ENCODE measurements at places on chromosomes 3 and 15.

GRCh38 chr3:150128126-150128525, 157.4 kb upstream of the PFN2 start:
- no peak for DNase-seq

DNA sequence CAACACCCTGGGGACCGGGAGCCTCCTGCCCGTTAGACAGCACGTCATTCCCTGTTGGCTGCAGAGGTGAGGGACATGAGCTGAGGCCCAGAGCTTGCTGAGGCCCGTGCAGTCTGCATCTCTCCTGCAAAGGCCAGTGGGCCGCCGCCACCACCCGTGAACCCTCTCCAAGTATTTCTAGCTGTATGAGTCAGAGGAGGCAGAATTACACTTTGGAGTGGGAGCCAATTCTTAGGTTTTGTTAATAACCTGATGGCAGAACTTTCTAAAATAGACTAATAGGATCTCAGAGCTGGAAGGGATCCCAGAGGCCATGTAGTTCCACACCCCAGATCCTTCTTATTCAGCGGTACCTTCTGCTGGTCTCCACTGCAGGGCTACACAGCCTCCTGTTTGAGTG, 335.2 kb upstream of the CTDSPL start:
- peak; percentile 76 for DNase-seq

- no peak for DNase-seq
These were observed 16.8 kb downstream of the ARMC8 start for GRCh38 chr3:138203938-138204337.

DNA sequence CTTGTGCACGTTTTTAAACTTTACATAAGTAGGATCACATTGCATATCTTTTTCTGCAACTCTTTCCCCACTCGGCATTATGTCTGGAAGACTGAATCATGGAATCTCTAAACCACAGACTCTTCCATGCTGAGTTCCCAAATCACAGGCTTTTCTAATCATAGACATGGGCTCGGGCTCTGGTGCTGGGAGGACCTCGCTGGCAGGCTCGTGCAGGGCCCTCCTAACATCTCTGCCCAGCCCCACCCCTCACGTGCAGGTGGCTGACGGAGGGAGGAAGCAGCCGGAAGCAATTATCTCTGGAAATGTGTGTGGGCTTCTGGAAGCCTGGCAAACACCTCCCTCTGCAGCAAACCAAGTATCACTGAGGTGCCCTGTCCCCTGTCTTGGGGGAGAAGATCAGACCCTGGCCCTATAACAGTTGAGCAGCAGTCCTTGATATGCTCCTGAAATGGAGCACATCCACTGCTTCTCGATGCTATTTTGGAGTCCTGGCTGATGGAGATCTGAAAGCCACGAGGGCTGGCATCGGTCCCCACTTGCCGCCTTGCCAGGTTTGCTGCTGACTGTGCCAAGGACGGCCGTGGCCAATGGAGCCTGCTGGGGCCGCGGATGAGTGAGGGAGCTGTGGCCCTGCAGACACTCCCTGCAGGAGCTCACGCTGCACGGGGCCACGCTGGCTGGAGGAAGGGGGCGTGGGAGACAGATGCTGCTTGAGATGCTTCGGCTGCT, 4.4 kb upstream of the IQSEC1 start:
- DNase-seq: no peak

DNA sequence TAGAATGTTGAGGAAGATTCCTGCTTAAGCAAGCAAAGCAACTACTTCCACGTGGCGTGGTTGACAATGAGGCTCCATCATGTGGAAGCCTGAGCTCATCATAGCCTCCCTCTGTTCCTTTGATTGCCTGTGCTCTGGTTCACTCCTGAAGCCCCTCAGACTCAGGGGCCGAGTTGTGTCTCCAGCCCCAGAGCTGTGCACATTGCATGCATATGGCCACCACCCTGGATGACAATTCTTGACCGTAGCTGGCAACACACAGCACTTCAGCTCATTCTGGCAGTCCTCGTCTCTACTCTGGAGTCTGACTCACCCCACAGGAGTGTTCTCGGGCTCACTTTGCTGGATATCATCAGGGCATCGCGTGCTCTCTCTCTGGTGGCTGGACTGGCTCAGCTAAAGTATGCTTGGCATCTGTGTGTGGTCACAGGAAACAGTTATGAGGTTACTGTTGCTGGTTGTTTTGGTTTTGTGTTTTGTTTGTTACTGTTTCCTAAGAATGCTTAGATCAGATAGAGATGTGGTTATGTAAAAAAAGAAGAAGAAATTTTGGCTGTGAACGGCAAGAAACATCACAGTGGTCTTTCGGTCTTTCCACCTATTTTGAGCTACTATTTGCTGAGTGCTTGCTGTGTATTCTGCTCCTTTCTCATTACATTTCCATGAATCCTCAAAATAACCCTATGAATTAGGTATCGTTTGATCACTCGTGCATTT, 41.6 kb upstream of the MRPS22 start:
- no peak for DNase-seq

GRCh38 chr3:78562328-78562727, 1205.5 kb downstream of the ROBO1 start:
- no peak for DNase-seq

GRCh38 chr3:143963946-143964345, 7.7 kb upstream of the DIPK2A start:
- DNase-seq: peak; percentile 24

- no peak for DNase-seq
These were observed 476.3 kb downstream of the EPHB1 start for GRCh38 chr3:135271177-135272025.

DNA sequence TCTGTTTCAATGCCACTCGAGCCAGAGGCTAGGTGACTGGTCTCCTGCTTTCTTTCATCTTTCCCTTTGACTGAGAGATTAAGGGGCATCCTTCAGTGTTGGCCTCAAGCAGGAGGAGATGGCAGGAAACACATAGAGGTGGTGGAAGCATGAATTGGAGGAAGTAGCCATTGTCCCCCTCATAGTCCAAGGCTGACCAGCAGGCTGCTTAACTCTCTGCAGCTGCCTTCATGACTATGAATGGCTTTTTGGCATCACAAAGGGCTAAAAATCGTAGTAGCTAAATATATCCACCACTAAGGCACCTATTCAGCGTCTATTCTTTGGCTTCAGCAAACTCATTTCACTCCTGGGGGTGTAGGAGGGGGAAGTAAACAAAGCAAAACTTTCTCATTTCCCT, 7.0 kb upstream of the FRMD4B start:
- DNase-seq: no peak

DNA sequence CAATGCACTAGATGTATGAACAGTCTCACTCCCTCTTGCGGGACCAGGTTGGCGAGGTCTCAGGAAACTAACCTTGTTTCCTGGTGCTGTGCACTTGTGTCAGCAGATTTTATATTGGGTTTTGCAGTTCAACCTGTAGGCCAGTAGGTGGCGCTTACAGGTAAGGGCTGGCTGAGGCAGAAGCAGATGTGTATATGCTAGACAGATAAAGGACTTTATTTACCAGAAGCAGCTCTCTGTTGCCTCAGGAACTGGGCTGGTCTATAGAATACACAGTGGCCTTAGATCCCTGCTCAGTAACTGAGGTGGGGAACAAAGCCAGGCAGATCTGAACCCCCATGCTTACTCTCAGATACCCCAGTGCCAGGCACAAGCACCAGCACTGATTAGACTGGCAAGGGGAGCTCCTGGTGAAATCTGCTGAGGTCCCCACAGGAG, 296.8 kb downstream of the DOCK3 start:
- no peak for DNase-seq

GRCh38 chr3:38643592-38643991, 5.9 kb downstream of the SCN5A start:
- no peak for DNase-seq
